ENCODE measurements at places on chromosomes 11 and 22.

GRCh38 chr11:128689948-128690664 is 3.8 kb upstream of the FLI1 start:
- no peak for DNase-seq

DNA sequence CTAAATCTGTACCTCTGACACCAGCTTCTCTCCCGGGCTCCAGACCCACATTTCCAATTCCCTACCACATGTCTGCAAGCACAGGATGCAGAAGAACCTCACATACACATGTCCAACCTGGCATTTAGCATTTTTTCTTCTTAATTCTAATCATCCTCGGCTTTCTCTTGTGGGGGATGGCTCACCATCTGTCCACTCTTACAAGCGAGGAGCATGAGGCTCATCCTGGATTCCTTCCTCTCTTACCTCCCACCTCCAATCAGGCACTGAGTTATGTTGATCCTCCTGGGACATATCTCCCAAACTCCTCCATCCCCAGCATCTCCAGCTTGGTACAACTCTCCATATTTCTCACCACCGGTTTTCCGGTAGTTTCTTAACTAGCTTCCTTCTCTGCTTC is 149.8 kb upstream of the LARGE1 start:
- no peak for DNase-seq

DNA sequence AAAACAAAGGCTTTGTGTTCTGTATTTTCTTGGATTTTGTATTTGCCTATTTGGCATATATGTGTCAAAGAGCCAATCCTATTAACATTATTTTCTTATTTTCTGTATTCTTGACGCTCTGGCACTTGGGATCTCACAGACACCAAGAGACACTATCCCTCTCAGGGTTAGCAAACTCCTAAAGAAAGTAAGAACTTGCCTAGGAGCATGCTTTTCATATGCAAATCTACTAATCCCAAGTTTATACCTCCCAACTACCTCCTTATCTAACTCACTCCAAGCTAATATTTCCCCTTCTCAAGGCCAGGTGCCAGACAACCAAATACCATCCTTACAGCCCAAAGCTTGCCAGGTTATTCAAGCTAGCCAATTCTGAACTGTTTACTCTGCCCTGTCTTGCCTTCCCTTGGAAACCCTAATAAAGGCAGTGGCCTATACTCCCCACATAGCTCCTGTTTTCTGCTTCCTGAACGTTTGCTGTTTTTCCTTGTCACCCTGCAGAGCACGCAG is 455.4 kb upstream of the ANO3 start:
- no peak for DNase-seq

GRCh38 chr11:87477321-87477720 is 439.6 kb downstream of the TMEM135 start:
- no peak for DNase-seq

DNA sequence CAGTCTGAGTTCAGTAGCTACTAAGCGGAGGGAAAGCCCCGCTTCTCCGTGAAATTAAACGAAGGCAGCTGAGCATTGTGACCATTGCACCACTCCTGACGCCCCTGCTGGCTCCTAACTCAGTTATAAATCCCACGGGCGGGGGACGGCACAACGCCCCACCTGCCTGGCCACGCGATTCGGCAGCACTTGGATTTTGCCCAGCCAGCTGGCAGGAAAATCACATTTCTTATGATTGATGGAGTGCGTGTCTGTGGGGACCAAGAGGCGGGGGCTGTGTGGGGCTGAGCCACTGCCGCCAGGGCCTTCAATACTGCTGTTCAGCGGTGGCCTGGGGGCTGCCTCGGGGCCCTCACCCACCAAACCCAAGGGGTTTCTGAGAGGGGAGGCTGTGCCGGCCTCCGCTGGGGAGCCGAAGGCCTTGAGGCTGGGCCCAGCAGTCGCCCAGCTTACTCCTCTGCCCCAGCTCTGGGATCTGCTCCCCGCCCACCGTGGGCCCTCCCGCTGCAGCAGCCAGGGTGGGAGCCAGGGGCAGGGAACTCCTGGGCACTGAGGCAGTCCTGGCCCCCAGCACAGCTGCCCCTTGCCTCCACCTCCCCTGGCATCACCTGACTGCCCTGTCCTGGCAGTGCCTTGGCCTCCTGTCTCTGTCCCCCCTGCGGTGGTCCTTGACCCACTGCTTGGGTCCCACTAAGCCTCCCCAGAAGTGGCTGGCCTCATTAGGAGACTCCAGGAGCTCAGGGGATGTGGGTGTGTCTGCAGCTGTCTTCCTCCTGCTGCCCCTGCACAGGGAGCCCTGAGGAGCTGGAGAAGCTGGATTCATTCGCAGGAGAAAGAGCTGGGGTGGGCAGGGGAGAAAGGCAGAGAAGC is 30.7 kb downstream of the SHISAL1 start:
- DNase-seq, result no peak

- no peak for DNase-seq
Observed at GRCh38 chr22:48892578-48893287, 934.9 kb downstream of the BRD1 start.

- DNase-seq, result no peak
Observed at GRCh38 chr22:44828193-44828592, 75.8 kb downstream of the ARHGAP8 start.

- no peak for DNase-seq
Observed at GRCh38 chr22:36954251-36955014, 41.0 kb downstream of the CSF2RB start.
